ENCODE measurements at places on chromosomes 16 and 17.

GRCh38 chr17:81400996-81401722, 5.9 kb downstream of the BAHCC1 start:
- peak; percentile 68 for DNase-seq

- DNase-seq: no peak
Observed at GRCh38 chr17:79095345-79096055, 20.9 kb downstream of the ENGASE start.

- DNase-seq: no peak
Observed at GRCh38 chr17:75738218-75738802, 17.1 kb downstream of the ITGB4 start.

GRCh38 chr17:79012563-79013134, 3.1 kb upstream of the CANT1 start:
- DNase-seq: peak; percentile 2

DNA sequence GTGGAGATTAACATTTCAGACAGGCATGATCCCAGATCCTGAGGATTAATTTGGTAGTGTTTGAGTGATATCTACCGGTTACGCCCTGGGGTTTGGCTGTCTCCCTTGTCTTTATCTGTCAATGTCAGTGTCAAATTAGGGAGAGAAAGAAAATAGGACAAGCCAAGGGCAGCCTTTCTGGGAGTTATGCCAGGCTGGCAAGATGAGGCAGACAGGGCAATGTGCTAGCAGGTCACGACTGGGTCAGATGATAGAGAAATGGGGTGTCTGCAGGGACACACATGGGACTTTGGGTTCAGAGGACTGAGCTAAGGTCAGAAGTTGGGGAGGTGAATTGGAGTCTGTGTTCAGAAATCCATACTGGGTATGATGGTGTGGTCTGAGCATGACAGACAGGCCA, 27.4 kb upstream of the LYRM9 start:
- no peak for DNase-seq

- no peak for DNase-seq
Observed at GRCh38 chr17:39608142-39608981, 642 bp upstream of the NEUROD2 start.

DNA sequence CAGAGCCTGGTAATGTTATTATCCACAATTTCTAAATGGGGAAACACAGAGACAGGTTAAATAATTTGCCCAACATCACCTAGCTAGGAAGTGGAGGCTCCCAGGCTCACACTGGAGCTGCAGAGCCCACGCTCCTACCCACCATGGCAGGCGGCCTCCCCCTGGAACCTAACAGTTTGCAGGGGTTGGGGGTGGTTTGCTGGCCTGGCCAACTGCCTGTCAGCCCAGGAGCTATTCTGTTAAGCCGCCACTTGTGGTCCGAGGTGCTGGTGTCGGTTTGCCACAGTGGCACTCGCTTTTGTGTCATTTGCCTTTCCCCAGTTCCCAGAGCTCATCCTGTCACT, 3.6 kb downstream of the PRCD start:
- no peak for DNase-seq

GRCh38 chr16:66662445-66663194, 33.9 kb downstream of the CMTM4 start:
- DNase-seq: no peak

- DNase-seq: peak; percentile 89
Observed at GRCh38 chr16:22425036-22425801, 50.8 kb upstream of the CDR2 start.

- DNase-seq: no peak
Observed at GRCh38 chr16:85202051-85202601, 89.9 kb upstream of the CIBAR2 start.

DNA sequence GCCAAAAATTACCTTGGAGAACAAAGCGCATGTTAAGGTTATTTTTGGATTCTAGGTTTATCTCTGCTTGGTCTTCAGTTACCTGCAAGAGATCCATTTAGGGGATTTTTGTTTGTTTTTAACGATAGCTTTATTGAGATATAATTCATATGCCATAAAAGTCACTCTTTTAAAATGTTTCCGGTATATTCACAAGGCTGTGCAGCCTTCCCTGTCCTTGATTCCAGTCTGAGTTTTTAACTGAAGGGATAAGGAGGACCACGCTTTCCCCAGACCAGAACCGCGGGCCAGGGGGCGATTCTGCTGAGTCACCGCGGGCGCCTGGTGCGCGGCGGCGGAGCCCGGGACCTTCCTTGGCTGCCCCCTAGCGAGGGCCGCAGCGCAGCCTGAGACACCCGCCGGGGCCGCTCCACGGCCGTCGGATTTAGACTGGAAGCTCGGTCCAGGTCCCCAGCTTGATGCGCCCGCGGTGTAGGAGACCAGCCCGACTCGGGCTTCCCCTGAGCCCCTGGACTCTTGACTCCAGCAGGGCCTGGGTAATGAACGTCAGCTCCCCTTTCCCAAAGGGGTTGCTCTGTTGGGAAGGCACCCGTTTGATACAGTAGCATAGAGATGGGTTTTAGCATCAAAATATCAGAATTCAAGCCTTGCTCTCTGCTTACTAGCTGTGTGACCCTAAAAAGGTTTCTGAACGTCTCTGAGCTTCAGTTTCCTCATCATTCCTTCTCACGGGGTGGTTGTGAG, 50.0 kb upstream of the STH start:
- DNase-seq: peak; percentile 61

GRCh38 chr17:76091526-76092286, 11.9 kb downstream of the EXOC7 start:
- DNase-seq: no peak

- no peak for DNase-seq
Observed at GRCh38 chr16:23917621-23918020, 81.8 kb downstream of the PRKCB start.

DNA sequence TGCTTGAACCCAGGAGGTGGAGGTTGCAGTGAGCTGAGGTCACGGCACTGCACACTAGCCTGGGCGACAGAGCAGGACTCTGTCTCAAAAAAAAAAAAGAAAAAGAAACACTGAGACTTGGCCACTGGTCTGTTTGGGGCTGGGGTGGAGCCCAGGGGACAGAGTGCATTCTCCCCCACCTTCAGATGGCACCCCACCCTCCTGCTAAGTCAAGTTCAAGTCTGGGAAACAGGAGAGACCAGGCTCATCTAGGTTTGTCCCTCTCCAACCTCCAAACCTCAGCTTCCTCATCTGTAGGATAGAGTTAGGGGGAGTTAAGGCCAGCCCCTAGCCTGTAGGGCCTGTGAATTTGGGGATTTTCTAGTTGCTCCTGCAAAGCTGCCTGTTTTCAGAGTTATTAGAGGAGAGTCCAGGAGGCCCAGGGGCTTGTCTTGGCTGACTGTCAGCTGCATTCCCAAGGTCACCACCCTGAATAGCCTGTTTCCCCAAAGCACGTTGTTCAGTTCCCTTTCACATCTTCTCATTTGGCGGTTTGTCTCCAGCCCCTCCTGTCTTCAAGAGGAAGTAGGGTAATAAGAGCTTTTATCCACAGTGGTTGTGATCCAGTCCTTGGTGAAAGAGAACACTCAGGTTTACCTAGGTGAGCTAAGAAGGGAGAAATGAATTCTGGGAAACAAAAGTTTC, 2.2 kb downstream of the MT3 start:
- DNase-seq: no peak

DNA sequence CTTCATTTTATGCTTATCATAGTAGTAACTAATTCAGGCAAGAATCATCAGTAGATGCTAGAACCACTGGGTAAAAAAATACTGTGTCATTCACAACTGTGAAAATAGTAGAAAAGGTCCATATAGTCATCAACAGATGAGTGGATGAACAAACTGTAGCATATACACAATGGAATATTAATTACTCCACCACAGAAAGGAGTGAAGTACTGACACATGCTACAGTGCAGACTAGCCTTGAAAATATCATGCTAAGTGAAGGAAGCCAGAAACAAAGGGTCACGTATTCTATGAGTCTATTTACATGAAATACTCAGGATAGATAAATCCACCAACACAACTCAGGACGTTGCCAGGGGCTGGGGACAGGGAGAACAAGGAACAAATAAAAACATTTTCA, 13.3 kb downstream of the USP22 start:
- no peak for DNase-seq

DNA sequence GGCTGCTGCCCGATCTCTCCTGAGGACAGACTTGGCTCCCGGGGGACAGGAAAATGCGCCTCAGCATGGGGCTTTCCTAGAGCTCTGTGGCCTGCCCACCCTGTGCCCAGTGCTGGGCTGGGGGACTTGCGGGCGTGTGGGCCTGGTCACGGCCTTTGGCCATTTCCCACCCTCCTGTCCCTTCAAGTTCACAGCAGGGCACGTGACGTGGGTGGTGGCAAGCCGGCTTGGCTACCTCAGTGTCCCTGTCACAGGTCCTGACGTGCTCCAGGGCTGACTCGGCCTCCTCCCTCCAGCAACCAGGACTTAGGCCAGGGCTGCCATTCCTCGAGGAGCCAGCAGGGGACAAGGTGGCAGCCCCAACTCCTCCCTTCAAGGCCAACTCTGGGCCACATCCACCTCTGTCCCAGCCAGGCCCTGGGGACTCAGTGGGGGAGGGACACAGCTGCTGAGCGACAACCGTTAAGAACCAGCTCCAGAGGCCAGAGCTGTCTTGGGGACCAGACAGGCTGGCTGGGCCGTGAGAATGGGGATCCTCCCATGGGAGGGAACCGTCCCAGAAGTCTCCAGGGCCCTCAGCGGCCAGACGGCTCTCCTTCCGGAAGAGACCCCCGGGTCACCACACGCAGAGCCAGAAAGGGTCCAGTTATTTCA, 981 bp upstream of the UNC13D start:
- no peak for DNase-seq

GRCh38 chr17:57888311-57889216, 38.7 kb upstream of the MRPS23 start:
- DNase-seq: no peak

DNA sequence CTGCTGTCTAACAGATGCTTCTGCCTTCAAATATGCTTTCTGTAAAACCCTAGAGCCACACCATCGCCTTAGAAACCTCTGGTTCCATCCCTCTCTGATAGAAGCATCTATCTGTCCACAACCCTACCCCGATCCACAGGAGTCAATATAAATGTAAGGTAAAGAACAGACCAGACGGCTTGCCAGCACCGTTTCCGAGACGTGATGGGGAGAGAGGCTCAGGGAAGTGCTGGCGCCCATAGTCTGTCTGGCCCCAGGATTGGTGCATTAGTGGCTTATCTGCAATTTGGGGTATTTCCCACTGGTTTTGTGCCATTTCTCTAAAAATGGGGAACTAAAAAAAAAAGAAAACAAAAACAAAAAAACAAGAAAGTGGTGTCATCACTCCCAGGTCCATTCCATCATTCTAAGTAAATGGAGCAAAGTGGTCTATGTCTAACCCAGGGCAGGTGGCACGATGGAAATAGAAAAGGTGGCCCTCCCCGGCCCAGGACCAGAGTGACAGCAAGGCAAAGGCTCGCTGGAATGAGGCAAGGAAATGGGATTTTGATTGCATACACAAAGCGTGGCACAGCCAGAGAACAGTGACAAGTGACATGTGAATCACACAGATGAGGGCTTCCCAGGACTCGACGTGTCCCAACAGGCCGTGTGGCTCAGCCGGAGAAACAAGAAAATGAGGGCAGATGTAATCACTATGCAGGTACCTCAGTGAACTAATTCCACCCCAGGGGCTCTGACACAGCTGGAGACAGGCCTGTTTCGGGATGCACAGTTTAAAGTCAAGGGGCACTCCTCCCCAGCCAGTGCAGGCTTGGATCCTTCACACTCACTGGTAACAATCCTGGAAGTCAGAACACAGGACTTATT, 125.6 kb downstream of the GAS7 start:
- no peak for DNase-seq

- no peak for DNase-seq
Observed at GRCh38 chr17:82238472-82239201, 9.8 kb downstream of the SLC16A3 start.

DNA sequence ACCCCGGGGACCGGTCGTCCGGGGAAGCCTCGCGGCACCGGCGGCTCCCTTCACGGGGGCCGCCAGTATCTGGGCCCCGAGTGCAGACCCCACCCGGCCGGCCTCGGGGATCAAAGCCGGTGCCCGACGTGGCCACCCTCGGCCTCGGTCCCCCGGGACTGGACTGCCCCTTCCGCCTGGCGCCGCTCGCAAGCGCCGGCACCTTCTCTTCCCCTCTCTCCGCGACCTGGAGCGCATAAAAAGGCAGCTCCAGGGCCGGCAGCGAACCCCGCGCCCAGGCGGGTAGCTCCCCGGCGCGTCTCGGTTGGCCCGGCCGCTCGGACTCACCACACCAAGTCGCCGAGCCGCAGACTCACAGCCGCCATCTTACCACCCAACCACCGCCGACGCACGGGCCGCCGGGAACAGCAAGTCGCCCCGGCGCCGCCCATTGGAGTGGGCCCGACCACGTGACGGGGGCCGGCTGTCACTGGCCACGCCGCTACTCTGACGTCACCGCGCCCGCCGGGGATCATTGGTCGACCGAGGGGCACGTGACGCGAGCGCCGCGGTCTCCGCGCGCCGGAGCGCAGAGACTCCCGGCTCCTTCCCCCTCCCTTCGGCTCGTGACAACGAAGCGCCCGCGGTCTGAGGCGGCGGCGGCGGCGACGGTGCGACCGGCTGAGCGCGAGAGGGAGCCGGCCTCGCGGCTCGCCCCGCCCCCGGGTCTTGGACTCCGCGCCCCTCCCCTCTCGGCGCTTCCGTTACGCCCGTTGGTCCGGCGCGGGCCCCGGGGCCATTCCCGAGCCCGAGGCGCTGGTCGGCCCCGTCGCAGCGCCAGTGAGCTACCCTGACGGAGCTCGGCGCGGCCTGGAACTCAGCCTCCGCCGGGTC, at the start of the genes GLYR1 and UBN1:
Gene GLYR1, minus strand, starts transcription at position 388 of the 873 bp plus-strand sequence. Its CDS starts 23 bp downstream, at position 365.
Gene UBN1, plus strand, starts transcription at position 581 of the 873 bp plus-strand sequence. CDS start 5,437 bp downstream, outside the sequence.
- DNase-seq: peak; percentile 99

GRCh38 chr16:72372087-72373045, 200.4 kb upstream of the PMFBP1 start:
- DNase-seq: no peak

- no peak for DNase-seq
Observed at GRCh38 chr17:521183-521525, 168.5 kb upstream of the RPH3AL start.

DNA sequence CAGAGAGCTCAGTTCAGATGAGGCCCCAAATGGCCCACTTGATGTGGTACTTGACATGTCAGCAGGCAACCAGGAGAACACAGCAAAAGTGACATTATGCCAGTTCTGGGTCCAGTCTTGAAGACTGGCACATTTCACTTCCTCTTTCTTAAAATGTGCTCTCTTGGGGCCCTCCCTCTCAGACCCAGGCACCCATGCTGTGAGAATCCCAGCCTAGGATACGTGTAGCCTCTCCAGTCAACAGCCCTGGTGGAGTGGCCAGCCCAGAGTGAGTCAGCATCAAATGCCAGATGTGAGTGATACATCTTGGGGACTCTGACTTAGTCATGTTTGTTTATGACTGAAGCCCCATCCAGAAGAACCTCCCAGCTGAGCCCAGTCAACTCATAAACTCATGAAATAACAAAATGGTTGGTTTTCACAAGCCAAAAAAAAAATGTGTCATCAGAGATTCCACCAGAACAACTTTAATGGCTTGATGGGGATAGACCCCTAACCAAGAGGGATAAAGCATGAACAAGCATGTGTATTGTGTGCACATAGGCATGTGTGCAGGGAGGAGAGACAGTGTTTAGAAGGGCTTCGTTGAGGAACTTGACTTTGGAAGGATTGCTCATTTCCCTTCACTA, 82.5 kb upstream of the TNRC6C start:
- DNase-seq: no peak

- no peak for DNase-seq
Observed at GRCh38 chr16:12573300-12573699, 230.4 kb downstream of the CPPED1 start.

GRCh38 chr17:20271011-20271610, 196.2 kb downstream of the LGALS9B start:
- no peak for DNase-seq

GRCh38 chr17:73476890-73477350, 165.1 kb upstream of the CDC42EP4 start:
- peak; percentile 72 for DNase-seq

GRCh38 chr17:4788159-4788806, 481 bp upstream of the GLTPD2 start:
- no peak for DNase-seq

Measured in left hindlimb (tissue), 1 donor.